GM04504 (cell line): ENCODE measurements at places on chromosomes 3 and 15.

- DNase-seq = no peak
Measured at GRCh38 chr15:100295939-100296565, 45.7 kb downstream of the ADAMTS17 start.

- DNase-seq = no peak
Measured at GRCh38 chr3:151537726-151538125, 76.9 kb upstream of the IGSF10 start.

GRCh38 chr3:72386327-72387000 lies 461.8 kb downstream of the SHQ1 start:
- no peak for DNase-seq

GRCh38 chr3:124851136-124851535 lies 36.0 kb downstream of the ITGB5 start:
- DNase-seq = no peak

- no peak for DNase-seq
Measured at GRCh38 chr3:134334231-134334900, 39.9 kb downstream of the AMOTL2 start.

DNA sequence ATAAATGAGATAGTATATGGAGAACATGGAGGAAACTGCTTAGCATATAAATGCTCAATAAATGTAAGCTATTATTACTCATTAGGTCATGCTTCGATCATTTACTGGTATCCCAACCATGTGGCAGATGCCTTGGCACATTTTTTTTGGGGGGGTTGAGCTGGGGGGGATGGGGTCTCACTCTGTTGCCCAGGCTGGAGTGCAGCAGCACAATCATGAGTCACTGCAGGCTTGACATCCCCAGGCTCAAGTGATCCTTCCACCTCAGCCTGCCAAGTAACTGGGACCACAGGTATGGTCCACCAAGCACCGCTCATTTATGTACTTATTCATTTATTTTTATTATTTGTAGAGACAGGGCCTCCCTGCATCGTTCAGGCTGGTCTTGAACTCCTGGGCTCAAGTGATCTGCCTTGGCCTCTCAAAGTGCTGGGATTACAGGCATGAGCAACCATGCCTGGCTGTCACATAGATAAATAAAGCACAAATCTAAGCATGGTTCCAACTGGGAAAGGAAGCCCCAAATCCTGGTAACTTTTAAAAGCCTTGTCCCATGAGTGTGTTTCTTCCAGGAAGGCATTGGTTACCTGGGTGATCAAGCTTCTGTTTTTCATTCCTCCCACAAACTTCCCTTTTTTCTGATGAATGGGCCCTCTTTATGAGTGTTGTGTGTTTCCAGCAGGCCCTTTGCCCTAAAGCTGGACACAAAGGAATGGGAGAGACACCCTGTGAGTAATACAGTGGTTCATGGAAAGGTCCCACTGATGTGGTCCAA lies 147.4 kb upstream of the UMPS start:
- no peak for DNase-seq

DNA sequence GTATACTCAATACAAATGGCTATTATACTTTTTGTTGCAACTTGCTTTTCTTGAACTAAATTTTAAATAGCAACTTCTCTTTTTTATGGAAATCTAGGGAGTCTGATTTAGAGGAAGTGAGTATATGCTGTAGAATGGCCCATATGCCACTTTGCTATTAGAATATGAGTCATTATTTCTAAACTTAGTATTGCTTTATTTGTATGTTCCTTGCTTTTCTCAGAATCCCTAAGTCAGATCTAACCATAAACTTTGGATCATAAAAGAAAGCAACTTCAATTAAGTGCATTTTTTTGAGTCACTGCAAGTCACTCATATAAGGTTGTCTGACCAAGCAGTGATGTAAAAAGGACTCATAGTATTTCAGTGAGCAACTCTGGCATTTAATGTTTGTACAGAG lies 17.5 kb upstream of the SPTSSB start:
- DNase-seq = no peak

- DNase-seq = peak; percentile 64
Measured at GRCh38 chr3:168047190-168047795, 48.4 kb downstream of the GOLIM4 start.

DNA sequence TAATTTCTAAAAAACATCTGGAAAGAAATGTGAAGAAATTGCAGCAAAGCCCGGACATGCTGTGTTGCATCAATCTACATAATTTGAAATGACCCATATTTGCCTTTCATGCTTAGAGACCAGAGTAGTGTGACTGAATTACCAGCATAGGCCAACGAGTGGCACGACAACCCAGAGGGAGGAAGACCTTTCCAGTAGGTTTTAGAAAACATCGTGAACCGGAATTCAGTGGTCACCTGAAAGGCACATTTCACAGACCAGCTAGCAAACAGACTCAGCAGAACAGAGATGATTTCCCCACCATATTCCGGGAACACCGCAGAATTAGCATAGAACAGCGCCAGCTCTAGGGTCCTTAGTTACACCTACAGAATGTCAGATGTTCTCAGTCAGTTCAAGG lies 620.0 kb upstream of the ZNF385D start:
- no peak for DNase-seq

- DNase-seq = peak; percentile 4
Measured at GRCh38 chr15:81492331-81492968, 118.4 kb upstream of the TMC3 start.

GRCh38 chr15:61831505-61831921 lies 228.7 kb downstream of the VPS13C start:
- no peak for DNase-seq

- DNase-seq = no peak
Measured at GRCh38 chr3:147195887-147196286, 210.5 kb downstream of the ZIC4 start.

GRCh38 chr15:94346282-94346681 lies 114.9 kb downstream of the MCTP2 start:
- no peak for DNase-seq

DNA sequence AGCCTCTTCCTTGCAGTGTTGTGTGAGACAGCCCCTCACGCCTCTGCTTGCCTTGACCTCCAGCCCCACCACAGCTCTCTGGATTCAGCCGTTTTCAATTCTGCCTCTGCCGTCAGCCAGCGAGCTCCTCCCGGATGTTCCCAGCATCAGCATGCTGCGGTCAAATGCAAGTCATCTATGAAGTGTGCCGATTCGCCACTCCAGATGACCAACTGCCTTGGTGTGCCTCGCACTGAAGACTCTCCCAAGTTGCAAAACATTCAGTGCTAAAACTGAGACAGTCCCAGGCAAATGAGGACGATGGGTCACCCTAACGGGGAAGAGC lies 30.6 kb upstream of the RASA2 start:
- peak; percentile 92 for DNase-seq

DNA sequence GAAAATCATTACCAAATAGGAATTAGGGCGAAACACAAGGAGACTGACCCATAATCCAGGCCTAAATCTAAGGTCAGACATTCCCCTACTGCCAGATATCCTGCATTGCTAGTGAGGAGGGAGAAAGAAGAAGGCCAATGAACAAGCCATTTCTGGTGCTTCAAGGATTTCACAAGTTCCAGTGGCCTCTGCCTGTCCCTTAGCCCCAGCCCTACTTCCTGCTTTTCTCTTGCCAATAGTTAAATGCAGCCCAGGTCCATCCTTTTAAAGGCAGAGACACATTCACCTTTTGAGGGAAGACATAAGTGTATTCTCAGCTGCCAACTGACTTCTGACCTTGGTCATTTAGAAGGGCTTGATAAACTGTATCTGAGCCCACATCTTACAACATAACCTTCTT lies 135.8 kb downstream of the ZNF621 start:
- no peak for DNase-seq
